ENCODE measurements at places on chromosomes 6 and 20. TPM values are rescaled to one million over a fixed set of nuclear protein-coding genes. Genes with fewer than 3 reads are reported as not detected.

The STMND1 gene
- total RNA-seq = not detected

The PDYN gene
- total RNA-seq = not detected

The SLC24A3 gene
- not detected for total RNA-seq

The EFCAB8 gene
- total RNA-seq = under 0.01 TPM

The RIN2 gene
- total RNA-seq = 111 TPM

The NOTCH4 gene
- total RNA-seq = 53.6 TPM

The SPATA25 gene
- 0.57 TPM for total RNA-seq

The LY86 gene
- total RNA-seq = not detected

The BPIFB2 gene
- not detected for total RNA-seq

The SPINT3 gene
- not detected for total RNA-seq

The NRM gene
- total RNA-seq = 7.0 TPM

The PROKR2 gene
- not detected for total RNA-seq

The PPIL6 gene
- 0.57 TPM for total RNA-seq
